ENCODE measurements at places on chromosomes 3 and 15.

- DNase-seq = no peak
These were observed 454.2 kb downstream of the FGF12 start for GRCh38 chr3:192273001-192273696.

GRCh38 chr3:107128946-107129345 is 248.3 kb upstream of the CCDC54 start:
- DNase-seq = no peak

- no peak for DNase-seq
These were observed 285.1 kb upstream of the PROK2 start for GRCh38 chr3:72070005-72070404.

- no peak for DNase-seq
These were observed 110.1 kb upstream of the SKOR1 start for GRCh38 chr15:67715170-67715569.
